ENCODE measurements at places on chromosomes 7 and 10.
A peak's percentile ranks its signal among the peaks of the same experiment; 100 is the strongest.

DNA sequence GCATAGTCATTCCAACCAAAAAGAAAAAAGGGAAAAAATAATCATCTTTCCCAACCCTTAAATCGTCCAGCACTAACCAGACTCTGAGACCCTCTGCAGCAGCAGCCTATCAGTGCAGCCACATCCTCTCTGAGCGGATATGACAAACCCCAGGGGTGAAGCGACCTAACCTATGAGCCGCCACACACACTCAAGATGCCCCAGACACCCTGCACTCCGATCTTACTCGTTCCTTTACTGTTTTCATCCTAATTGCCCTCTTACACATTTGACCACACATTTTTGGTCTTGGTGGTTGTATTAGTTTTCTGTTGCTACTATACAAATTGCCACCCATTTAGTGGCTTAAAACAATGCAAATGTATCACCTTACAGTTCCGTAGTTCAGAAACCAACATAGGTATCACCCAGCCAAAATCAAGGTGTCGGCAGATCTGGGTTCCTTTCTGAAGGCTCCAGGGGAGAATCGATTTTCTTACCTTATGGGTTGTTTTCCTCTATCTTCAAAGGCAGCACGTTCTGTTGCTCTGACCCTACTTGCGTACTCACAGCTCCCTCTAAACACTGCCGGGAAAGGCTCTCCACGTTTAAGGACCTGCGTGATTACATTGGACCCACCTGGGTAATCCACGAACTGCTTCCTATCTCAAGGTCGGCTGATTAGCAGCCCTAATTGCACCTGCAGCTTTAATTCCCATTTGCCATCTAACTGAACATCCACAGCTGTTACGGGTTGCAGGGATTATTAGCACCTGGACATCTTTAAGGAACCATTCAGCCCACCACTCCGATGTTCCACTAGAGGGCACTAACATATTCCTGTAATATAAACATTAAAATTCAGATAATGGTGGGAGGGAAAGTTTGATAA, 37.3 kb upstream of the PRSS1 start:
- H3K36me3 ChIP-seq, result no peaks in the 10 kb centered on the region
- H3K4me1 ChIP-seq, result no peaks in the 10 kb centered on the region
- peaks cover 6% of the 10 kb centered on the region for H3K27me3 ChIP-seq
- H3K4me3 ChIP-seq, result no peak overlapping the region

GRCh38 chr7:131342864-131343442, 15.3 kb downstream of the MKLN1 start:
- no peaks in the 10 kb centered on the region for H3K27me3 ChIP-seq
- H3K4me3 ChIP-seq, result no peak overlapping the region
- peaks cover 51% of the 10 kb centered on the region for H3K36me3 ChIP-seq
- no peaks in the 10 kb centered on the region for H3K4me1 ChIP-seq

DNA sequence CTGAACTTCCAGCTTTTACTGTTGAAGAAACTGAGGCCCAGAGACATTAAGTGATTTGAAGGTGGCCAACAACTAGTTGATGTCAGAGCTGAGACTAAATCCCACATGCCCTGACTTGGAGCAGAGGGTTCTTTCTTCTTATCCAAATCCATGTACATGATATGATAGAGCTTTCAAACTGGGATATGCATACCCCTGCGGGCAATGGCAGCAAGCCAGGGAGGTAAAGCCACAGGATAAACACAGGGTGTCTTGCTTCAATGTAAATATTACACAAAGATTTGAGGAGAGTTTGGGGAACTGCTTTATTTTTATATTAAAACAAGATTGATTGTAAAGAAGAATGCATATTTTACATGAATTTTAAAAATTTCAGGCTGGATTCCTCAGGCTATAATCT, 2.3 kb upstream of the LRRC72 start:
- H3K27ac ChIP-seq, result no peak overlapping the region
- no peaks in the 10 kb centered on the region for H3K36me3 ChIP-seq
- DNase-seq, result no peak
- peaks cover 14% of the 10 kb centered on the region for H3K27me3 ChIP-seq

DNA sequence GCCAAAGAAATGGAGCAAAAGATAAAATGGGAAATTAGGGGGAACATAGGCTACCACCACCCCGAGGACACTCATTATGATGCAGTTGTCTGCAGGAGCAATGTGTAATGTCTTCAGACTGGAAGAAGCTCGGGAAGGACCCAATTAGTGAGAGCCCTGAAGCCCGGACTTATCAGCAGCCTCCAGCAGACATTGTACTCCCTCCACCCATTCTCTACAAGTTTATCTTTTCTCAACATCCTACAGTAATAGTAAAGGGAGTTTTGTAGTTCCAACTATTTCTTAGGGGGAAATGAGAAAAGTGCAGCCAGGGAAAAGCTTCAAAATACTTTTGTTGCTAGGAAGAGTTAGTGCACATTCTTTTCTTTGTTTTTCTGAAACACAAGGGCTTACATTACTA, 657.3 kb upstream of the COBL start:
- H3K36me3 ChIP-seq, result no peaks in the 10 kb centered on the region
- no peaks in the 10 kb centered on the region for H3K4me1 ChIP-seq
- H3K27ac ChIP-seq, result no peak overlapping the region

- peak overlapping the region; percentile 71 for H3K27ac ChIP-seq
- no peaks in the 10 kb centered on the region for H3K36me3 ChIP-seq
- H3K4me3 ChIP-seq, result peak overlapping the region; percentile 23
- no peak for DNase-seq
These were observed 3.1 kb upstream of the ABCC2 start for GRCh38 chr10:99779335-99779734.

- H3K27me3 ChIP-seq, result no peaks in the 10 kb centered on the region
- no peak overlapping the region for H3K27ac ChIP-seq
- no peaks in the 10 kb centered on the region for H3K36me3 ChIP-seq
These were observed 203.8 kb upstream of the MTPN start for GRCh38 chr7:136180984-136181383.

GRCh38 chr10:109215291-109216075, 707.8 kb downstream of the XPNPEP1 start:
- no peaks in the 10 kb centered on the region for H3K27me3 ChIP-seq
- no peak for DNase-seq
- H3K36me3 ChIP-seq, result no peaks in the 10 kb centered on the region
- no peak overlapping the region for H3K27ac ChIP-seq
- no peaks in the 10 kb centered on the region for H3K4me1 ChIP-seq

GRCh38 chr10:49283491-49283890, 15.5 kb upstream of the C10orf71 start:
- no peaks in the 10 kb centered on the region for H3K27me3 ChIP-seq
- H3K27ac ChIP-seq, result no peak overlapping the region
- peaks cover 31% of the 10 kb centered on the region for H3K4me1 ChIP-seq
- no peak overlapping the region for H3K4me3 ChIP-seq
- H3K36me3 ChIP-seq, result no peaks in the 10 kb centered on the region
- no peak for DNase-seq

- no peaks in the 10 kb centered on the region for H3K4me1 ChIP-seq
- H3K27ac ChIP-seq, result no peak overlapping the region
- no peak overlapping the region for H3K4me3 ChIP-seq
- H3K27me3 ChIP-seq, result no peaks in the 10 kb centered on the region
- no peak for DNase-seq
- no peaks in the 10 kb centered on the region for H3K36me3 ChIP-seq
These were observed 19.8 kb upstream of the NXPH1 start for GRCh38 chr7:8413600-8413999.

DNA sequence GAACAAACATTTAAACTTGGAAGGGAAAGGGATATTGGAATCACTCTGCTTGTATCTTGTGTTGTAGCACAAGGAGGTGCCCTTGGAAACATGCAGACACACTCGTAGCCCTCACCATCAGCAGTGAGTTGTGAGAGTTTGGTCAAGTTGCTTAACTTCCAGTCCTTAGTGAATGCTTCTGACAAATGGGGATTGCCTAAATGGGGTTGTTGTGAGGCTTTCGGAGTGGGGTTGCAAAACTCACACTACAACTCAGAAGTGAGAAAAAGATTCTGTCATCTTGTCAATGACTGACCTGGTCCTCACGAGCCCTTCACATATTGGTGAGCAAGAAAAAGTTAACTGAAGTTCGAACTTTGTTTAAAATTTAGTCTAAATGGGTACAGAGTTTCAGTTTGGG, 29.0 kb upstream of the GSDME start:
- H3K27ac ChIP-seq, result no peak overlapping the region
- no peak overlapping the region for H3K4me3 ChIP-seq
- no peaks in the 10 kb centered on the region for H3K36me3 ChIP-seq
- no peaks in the 10 kb centered on the region for H3K4me1 ChIP-seq
- no peak for DNase-seq

DNA sequence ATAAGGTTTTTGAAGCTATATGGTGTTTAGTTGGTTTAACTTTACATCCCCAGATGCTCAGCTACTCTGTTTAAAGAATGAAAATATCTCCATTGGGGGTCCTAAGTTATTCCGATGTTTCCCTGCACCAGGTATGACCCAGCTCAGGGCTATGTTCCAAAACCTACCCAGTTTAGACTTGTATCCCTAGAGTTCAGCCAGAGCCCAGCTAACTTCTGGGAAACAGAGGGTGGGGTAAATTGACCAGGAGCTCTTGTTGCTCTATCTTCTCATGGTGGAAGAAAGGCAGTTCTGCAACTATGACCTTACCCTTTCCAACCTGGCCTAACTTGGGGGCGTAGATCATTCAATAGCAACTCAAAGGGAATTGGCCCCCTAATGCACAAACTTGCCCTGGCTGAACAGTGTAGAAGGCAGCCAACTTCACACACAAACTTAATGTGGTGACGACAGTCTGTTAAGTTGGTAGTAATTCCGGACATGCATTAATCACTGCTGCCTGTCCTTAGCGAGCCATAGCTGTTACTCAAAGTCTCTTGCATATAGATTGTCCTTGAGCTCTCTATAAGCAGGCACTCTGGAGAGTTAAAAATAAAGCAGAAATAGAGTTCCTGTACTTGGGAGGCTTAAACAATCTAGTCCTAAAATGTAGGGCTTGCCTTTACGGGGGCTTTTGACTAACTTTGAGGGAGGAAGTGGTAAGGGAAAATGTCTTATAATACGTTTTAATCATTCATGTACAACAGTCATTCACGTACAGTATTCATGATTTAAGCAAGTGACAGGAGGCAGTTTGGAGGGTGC, 5.3 kb upstream of the ZNRF2 start:
- no peak overlapping the region for H3K27ac ChIP-seq
- no peaks in the 10 kb centered on the region for H3K36me3 ChIP-seq
- no peaks in the 10 kb centered on the region for H3K27me3 ChIP-seq
- no peak overlapping the region for H3K4me3 ChIP-seq
- H3K4me1 ChIP-seq, result peaks cover 4% of the 10 kb centered on the region

GRCh38 chr7:93720106-93720505, 145.6 kb upstream of the CALCR start:
- no peak overlapping the region for H3K4me3 ChIP-seq
- no peak for DNase-seq
- H3K4me1 ChIP-seq, result no peaks in the 10 kb centered on the region

GRCh38 chr10:7075110-7075509, 335.7 kb downstream of the SFMBT2 start:
- no peak overlapping the region for H3K27ac ChIP-seq
- H3K36me3 ChIP-seq, result no peaks in the 10 kb centered on the region
- no peaks in the 10 kb centered on the region for H3K27me3 ChIP-seq
- H3K4me3 ChIP-seq, result no peak overlapping the region
- H3K4me1 ChIP-seq, result no peaks in the 10 kb centered on the region
- DNase-seq, result no peak

DNA sequence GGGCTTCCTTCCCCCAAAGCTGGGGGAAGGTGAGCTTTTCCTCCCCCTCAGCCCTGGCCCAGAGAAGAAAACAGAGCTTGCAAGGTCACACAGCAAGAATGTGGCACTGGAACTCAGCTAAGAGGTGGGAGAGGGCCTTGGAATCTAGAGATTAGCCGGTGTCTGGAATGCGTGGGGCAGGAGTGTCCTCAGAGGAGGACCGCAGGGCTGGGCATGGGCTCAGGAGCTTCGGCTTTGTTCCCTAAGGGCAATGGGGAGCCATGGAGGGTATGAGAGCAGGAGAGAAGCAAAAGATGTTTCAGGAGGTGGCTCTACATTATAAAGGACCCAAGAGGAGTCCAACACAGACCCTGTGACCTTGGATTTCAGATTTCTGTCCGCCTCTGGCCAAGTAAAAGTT, 127.2 kb upstream of the TNRC18 start:
- peaks cover 6% of the 10 kb centered on the region for H3K4me1 ChIP-seq
- peak; percentile 27 for DNase-seq
- H3K27me3 ChIP-seq, result no peaks in the 10 kb centered on the region
- H3K27ac ChIP-seq, result no peak overlapping the region
- no peak overlapping the region for H3K4me3 ChIP-seq

GRCh38 chr7:137996871-137997270, 5.0 kb downstream of the CREB3L2 start:
- no peaks in the 10 kb centered on the region for H3K27me3 ChIP-seq
- no peak for DNase-seq
- H3K27ac ChIP-seq, result peak overlapping the region; percentile 52
- H3K4me3 ChIP-seq, result peak overlapping the region; percentile 6
- peaks cover 22% of the 10 kb centered on the region for H3K4me1 ChIP-seq

GRCh38 chr7:8753355-8753754, 319.9 kb downstream of the NXPH1 start:
- no peaks in the 10 kb centered on the region for H3K36me3 ChIP-seq
- no peaks in the 10 kb centered on the region for H3K27me3 ChIP-seq
- no peak overlapping the region for H3K4me3 ChIP-seq
- DNase-seq, result no peak

Data from SK-N-SH (cell line).